ENCODE measurements at places on chromosomes 4 and X.

DNA sequence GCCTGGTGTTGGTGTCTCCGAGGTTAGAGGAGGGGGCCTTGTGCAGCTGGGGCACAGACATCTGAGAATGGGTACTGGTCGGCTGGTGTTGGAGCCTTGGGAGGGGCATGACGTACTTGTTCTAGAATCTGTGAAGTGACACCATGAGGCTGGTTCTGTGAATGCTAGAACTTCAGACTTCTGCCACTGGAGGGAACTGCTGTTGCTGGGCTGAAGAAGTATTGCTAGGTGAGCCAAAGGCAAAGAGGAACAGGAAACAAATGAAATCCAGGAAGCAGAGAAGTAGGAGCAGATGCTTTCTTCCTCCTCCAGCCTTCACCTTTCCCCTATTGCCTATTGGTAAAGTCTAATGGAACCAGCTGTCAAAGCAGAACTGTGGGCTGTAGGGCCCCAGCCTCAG, 120.9 kb upstream of the DDIT4L start:
- DNase-seq = no peak

GRCh38 chr4:151934766-151935165, 174.0 kb upstream of the GATB start:
- no peak for DNase-seq

GRCh38 chr4:185096032-185096653, 46.9 kb upstream of the SLC25A4 start:
- DNase-seq = peak; percentile 29

GRCh38 chr4:141640696-141641095, 4.3 kb downstream of the IL15 start:
- DNase-seq = no peak

- DNase-seq = no peak
Measured at GRCh38 chr4:145538596-145538995, 56.9 kb downstream of the SMAD1 start.

GRCh38 chr4:94038195-94038594, 169.5 kb upstream of the SMARCAD1 start:
- no peak for DNase-seq

DNA sequence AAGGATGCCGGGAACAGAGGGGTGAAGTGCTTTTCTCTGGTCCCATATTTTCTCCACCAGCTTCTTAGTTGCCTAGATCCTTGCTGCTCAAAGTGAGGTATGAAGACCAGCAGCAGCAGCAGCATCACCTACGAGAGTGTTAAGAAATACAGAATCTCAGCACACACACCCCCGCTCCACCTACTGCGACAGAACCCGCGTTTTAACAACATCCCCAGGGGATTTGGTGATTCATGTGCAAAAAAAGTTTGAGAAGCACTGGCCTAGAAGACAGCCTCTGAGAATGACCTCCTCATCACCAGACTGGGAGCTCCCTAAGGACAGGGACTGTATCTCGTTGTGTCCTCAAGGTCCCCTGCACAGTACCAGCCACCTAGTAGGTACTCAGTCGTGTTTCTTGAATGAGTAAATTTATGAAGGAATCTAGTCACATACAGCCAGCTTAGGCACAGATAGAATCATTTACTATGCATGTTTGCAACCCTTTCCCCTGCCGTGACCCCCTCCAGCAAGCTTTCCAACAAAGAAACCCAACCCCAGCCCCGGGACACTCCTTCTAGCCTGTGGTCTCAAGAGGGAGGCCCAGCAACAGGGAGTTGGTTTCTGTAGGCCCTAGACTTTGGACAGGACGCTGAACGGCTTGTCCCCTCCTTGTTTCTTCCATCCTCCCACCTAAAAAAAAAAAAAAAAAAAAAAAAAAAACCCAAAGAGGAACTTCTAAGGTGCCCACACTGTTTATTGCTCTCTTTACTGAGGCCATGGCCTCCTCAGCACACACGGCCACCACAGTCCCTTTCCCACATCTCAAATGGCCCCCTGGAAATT, 21.5 kb downstream of the RTL5 start:
- DNase-seq = no peak

DNA sequence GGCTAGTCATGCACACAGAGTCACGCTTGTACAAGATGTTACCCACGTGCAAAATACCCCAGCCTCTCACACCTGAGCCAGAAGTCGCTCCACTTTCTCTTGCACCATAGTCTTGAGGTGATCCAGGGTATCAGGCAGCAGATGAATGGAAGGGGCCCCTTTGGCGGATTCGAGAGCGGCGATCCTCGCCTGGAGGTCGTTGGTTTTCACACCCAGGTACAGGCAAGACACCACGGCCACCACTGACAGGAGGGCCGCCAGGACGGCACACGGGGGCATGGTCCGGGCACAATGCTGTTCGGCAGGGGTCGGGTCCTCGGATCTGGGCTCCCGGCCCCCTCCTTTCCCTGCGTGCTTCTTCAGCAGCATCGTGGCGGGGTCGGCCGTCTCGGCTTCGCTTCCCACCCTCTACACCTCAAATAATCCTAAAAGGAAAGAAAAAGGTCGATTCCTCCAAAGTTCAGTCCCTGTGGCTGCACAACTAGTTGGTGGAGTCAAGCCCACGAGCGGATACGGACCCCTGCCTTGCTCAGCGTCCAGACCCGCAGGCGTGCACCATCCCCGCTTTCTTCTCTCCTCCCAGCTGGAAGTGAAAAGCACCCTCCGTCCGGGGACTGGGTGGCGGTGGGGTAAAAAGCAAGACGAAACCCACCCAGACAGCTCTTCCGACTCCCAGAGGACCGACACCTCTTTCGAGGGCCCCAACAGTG, 652 bp downstream of the COL25A1 start:
- no peak for DNase-seq

DNA sequence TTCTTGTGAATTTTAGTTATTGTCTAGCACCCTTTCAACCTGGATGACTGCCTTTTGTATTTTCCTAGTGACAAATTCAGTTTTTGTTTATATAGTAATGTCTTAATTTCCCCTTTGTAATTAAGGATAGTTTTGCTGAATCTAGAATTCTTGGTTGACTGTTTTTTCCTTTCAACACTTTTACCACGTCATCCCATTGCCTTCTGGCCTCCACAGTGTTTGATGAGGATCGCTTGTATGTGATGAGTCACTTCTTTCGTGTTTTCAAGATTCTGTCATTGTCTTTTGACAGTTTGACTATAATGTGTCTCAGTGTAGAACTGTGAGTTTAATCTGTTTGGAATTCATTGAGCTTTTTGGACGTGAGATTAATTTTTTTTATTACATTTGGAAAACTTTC, 30.1 kb downstream of the KDM6A start:
- DNase-seq = no peak

All from frontal cortex (tissue), 4 donors.